Cardiac fibroblast (primary cell): ENCODE measurements at places on chromosomes 16 and 17.

GRCh38 chr16:9061358-9061813 lies 30.1 kb upstream of the HAPSTR1 start:
- DNase-seq: no peak

DNA sequence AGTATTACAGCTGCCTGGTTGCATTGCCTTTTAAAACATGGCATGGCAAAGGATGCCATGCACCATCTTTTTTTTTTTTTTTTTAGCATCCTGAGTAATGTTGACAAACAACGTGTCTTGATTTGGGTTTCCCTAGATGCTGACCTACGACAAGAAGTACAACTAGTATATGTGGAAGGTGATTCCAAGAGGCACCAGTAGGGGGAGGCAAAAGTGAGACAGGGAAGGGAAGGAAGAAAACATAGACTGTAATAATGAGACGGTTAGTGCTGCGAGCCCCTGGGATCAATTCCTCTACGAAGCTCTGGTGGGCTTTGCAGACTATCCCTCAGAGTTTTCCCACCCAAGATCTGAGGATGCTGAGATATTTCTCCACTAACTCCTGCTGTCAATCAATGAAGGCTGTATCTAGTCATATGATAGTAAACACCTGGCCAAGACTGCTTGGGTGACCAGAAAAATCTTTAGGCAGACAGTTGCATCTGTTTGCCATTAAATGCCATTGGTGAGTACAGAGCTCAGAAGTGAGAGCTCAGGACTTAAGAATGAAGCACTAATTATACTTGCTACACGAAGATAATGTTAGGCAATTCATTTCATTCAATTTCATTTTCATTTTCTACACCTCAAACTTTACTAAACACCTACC lies 458.6 kb upstream of the GOT2 start:
- DNase-seq: no peak

DNA sequence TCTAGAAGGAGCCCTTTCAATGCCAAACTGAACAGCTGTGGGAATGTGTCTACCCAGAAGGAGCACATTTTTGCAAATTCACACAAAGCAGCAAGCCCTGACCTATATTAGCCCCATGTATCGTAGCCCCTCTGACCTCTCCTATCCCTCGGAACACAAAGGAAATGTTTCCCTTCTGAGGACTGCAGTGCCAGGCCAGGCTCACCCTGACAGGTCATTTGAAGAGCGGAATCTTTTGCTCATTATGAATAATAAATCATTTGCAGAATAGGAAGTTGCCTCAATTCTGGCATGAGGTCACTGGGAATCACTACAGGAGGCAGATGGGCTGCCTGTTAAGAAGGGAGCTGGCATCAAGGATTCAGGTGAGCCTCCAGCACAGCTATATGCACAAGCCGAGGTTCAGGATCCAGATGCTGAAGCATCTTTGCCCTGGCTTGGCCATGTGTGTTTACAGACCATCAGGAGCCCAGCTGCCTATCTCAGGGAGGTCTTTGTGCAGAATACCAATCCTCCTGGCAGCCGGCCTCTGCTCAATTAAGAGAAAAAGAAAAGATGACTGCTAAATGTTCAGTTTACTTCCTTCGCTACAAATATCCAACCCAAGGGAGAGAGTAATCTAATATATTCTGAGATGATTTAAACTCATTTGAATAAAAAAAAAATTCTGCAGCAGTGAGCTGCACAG lies 119.4 kb downstream of the USP31 start:
- DNase-seq: no peak

DNA sequence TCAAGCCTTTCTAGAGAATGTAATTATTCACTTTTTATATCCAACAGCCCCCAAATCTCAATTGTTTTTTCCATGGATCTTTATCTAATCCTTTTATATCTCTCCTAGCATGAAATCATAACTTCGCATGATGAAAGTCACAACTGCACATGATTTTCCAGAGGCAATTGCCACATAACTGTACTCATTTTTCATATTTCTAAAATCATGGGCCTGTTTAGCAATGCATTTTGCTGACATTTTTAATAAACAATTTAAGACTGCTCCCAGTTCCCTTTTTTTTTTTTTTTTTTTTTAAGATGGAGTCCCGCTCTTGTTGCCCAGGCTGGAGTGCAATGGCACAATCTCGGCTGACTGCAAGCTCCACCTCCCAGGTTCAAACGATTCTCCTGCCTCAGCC lies 83.5 kb downstream of the VMP1 start:
- no peak for DNase-seq

DNA sequence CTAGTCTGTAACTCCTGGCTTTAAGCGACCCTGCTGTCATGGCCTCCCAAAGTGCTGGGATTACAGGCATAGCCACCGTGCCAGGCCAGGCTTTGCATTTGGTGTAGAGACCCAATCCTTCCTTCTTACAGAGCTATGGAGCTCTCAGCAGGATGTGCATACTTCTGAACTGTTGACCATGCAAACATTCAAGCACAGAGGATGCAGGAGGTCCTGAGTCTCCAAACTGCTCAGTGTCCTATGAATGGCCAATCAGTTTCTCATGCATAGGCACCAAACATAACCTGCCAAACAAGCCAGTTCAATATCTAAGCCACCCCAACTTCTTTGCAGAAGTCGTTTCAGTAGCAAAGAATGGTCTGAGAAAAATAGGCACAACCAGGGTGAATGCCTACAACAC lies 40.0 kb upstream of the NF1 start:
- no peak for DNase-seq

DNA sequence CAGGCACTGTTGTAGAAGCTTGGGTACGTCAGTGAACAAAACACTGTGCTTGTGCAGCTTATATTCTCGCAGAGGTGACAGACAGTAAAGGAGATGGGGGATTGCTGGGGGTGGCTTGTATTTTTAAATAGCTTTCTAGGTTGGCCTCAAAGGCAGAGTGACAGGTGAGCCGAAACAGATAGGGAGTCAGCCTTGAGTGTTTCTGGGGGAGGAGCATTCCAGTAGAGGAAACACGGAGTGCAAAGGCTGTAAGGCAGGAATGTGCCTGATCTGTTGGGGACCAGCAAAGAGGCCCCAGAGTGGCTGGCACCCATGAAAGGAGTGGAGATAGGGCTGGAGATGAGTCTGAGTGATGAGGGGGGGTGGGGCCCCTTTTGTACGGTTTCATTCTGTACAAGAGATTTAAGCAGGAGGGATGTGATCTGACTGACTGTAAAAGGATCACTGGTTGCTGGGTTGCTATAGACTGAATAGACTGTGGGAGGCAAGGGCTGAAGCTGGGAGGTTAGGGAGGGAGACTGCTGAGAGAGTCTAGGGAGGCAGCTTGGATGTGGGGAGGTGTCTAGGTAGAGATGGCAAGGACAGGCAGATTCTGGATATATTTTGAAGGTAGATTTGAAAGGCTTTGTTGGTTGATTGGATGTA lies 15.2 kb downstream of the NUP93 start:
- no peak for DNase-seq

- DNase-seq: no peak
Observed at GRCh38 chr17:34988644-34989043, 8.3 kb downstream of the LIG3 start.

GRCh38 chr17:73194514-73195222 lies 1.8 kb downstream of the COG1 start:
- peak; percentile 79 for DNase-seq

DNA sequence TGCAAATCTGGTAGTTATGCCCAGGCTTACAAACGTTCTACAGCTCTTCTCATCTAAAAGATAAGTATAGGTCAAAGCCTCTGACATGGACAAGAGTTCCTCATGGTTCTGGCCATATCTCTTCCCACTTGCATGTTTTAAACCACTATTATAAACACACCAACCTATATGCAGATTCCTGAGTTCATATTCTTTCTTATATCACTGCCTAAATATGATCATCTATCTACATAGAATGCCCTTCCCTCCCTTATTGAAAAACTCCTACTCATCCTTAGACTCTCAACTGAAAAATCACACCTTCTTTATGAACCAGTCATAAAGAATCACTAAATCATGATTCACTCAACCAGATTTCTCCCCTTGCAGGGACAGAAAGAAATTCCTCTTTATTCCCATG lies 128.2 kb downstream of the CEP112 start:
- DNase-seq: no peak

- no peak for DNase-seq
Observed at GRCh38 chr17:40427002-40427491, 9.4 kb upstream of the TOP2A start.

DNA sequence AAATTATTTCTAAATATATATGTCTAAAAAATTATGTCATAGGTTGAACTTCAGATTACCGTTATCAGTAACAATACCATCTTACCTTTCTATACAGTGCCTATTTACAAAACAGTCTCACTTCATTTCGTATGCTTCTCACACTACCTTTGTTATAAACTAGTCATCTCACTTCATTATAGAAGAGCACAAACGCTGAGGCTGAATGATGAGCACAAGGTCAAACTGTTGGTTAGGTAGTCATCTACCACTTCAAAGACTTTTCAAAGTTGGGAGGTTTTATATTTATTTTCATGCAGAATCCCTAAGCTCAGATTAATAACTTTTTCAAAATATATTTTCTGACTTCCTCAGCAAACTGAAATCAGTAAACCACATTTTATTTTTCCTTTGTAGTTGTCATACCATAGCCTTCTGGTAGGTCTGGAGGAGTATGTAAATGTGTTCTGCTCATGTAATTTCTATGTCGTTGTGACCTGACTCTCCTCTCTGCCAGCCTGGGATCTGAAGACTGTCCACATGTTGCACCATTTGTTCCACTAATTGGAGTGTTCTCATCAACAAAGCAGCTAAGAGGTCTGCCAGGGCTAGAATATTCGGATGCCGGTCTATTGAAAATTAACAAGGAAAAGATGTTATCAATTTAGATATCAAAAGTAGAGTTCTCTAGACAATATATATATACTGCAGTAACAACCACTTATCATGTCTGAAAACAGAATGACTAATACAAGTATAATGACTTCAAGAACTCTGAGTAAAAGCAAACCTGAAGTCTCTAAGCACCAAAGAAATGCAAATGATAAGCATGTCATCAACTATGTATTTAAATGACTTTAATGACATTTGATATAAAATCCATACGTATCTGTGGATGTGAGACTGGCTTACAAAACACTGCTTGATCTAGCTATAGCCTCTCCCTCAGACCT lies 73.9 kb downstream of the CEP95 start:
- no peak for DNase-seq

- peak; percentile 68 for DNase-seq
Observed at GRCh38 chr17:60416368-60416925, 5.8 kb upstream of the CHCT1 start.

GRCh38 chr16:50838885-50839284 lies 97.0 kb downstream of the CYLD start:
- DNase-seq: no peak

DNA sequence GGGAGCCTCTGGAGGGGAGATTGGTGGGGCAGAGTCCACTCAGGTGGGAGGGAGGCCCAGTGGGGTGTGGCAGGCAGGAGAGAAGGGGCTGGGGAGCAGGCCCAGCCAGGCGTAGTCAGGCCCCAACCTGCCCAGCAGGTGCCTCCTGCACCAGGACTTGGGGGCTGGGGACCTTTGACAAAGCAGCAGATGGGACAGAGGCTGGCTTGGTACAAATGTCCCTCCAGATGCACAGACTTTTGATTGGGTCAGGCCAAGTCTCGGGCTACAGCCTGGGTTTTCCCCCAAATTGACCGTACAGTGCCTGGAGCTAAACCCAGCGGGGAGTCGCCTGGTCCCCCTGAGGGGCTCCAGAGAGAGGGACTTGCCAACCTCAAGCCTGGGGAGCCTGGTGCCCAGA lies 411 bp downstream of the GGT6 start:
- DNase-seq: no peak

DNA sequence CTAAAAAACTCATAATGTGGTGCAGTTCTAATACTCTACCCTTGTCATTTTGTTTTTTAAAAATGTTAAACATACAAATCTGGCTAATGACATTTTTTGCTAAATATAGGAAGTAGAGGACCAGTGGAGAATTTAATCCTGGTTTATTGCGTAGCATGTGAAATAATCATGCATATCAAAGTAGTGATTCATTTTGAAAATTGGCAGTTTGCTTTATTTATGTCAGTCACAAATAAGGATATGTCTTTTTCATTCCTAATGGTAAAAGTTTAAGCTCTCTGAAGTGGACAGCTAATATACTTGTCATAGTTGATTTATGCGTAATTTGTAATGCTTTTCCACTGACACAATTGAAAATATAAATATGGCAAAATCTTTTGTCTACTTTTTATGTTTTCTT lies 224.2 kb downstream of the BCAS3 start:
- DNase-seq: peak; percentile 84

- no peak for DNase-seq
Observed at GRCh38 chr17:83116783-83117555, 37.6 kb downstream of the METRNL start.

- peak; percentile 70 for DNase-seq
Observed at GRCh38 chr17:74176546-74177001, 26.9 kb upstream of the RPL38 start.

DNA sequence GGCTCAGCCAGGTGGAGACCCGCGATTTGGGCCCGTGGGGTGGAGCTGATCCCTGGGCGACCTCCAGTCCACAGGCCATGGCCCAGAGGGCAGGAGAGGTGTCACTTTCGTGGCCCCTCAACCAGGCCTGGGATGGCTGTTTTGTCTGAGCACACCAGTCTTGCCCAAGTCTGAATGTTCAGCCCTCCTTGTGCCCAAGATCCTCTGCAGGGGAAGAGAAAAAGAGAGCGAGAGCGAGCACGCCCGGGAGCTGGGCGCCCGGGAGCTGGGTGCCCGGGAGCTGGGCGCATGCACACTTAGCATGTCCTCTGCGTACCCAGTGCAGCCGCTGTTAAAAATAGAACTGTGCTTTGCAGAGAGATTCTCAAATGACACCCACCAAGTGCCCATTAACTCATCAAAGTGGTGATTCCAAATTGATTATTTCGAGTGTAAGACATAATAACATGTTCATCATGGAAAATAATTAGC lies 403.3 kb upstream of the TNRC6C start:
- DNase-seq: no peak

DNA sequence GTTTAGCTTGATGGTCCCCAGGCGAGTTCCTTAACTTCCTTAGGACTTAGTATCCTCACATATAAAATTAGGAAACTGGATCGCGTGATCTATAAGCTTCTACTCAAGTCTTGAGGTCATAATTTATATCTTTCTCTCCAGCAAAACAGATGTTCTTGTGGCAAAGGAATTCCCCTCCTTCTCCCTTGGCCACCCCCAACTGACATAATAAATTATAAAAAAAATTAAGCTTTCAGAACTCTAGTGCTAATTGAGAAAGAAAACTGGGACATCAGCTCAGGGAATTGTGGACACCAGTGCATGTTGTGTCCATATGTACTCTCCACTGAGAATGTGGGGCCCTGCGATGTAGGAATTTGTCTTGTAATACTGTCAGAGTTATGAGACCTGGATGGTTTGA lies 13.5 kb downstream of the GNAO1 start:
- no peak for DNase-seq

GRCh38 chr16:67571981-67572431 lies 9.7 kb downstream of the CTCF start:
- peak; percentile 71 for DNase-seq

GRCh38 chr17:8472663-8473062 lies 37.0 kb downstream of the NDEL1 start:
- no peak for DNase-seq

GRCh38 chr16:4511441-4512082 lies 27.0 kb downstream of the CDIP1 start:
- peak; percentile 57 for DNase-seq
